Smooth muscle cell of the pulmonary artery (primary cell): ENCODE measurements at places on chromosomes 5 and 9. TPM values are rescaled to one million over a fixed set of nuclear protein-coding genes. Genes with fewer than 3 reads are reported as not detected.

The TMEM174 gene
- not detected in 2 replicates for total RNA-seq

The FCHSD1 gene
- total RNA-seq = 28.0 and 30.6 TPM in 2 replicates

The PPP1R2B gene
- 0.03 and 0.07 TPM in 2 replicates for total RNA-seq

The DMRT1 gene
- total RNA-seq = not detected in 2 replicates

The ZCCHC10 gene
- total RNA-seq = 7.6 and 9.3 TPM in 2 replicates

The RASGRF2 gene
- total RNA-seq = 1.2 and 15.0 TPM in 2 replicates
